GM23248 (cell line): ENCODE measurements at places on chromosomes 1 and 21. TPM values are rescaled to one million over a fixed set of nuclear protein-coding genes. Genes with fewer than 3 reads are reported as not detected.

DNA sequence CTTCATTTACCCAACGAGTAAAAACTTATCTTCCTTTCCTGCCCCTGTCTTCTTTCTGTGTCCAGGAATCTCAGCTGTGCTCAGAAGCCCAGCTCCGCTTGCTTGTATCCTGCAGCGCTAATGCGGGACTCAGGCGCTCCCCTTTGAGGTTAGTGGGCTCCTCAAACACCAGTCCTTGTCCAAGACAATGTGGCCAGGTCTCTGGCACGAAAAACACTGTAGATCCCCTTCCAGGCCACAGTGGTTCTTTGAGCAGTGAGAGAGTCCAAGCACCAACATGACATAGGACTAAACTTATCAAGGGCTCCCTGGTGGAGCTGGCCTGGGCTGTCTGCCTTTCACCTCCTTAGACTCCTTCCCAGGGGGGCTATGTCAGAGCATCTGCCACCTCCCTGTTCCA lies 53.7 kb downstream of the PLD5 start:
- H3K27me3 ChIP-seq, result no peaks in the 10 kb centered on the region
- no peak overlapping the region for H3K4me3 ChIP-seq
- no peaks in the 10 kb centered on the region for H3K4me1 ChIP-seq
- H3K27ac ChIP-seq, result no peak overlapping the region

DNA sequence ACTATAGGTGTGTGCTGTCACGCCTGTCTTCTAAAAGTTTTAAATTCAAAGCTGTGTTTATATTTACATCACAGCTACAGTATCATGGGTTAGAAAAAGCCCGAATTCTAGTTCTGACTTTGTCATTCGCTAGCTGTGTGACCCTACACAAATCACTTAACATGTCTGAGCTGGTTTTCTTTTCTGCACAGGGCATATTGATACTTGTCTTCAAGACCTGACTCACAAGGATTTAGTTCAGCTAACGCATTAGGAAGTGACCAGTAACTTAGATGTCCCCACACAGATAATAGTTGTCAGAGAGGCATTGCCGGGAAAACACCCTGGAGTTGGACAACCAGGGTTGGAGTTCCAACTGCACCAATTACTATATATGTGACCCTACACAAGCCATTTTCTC lies 25.9 kb downstream of the GIPC2 start:
- DNase-seq, result peak; percentile 15
- peaks cover 38% of the 10 kb centered on the region for H3K4me1 ChIP-seq
- H3K4me3 ChIP-seq, result no peak overlapping the region
- H3K27me3 ChIP-seq, result no peaks in the 10 kb centered on the region
- H3K27ac ChIP-seq, result peak overlapping the region; percentile 64
- no peaks in the 10 kb centered on the region for H3K36me3 ChIP-seq

GRCh38 chr1:98059620-98060019 lies 138.8 kb upstream of the DPYD start:
- H3K36me3 ChIP-seq, result no peaks in the 10 kb centered on the region
- H3K4me1 ChIP-seq, result 0 out of 2 replicates have a peak, but pooled peaks cover 5% of the 10 kb centered on the region
- H3K27me3 ChIP-seq, result no peaks in the 10 kb centered on the region
- no peak overlapping the region for H3K4me3 ChIP-seq

DNA sequence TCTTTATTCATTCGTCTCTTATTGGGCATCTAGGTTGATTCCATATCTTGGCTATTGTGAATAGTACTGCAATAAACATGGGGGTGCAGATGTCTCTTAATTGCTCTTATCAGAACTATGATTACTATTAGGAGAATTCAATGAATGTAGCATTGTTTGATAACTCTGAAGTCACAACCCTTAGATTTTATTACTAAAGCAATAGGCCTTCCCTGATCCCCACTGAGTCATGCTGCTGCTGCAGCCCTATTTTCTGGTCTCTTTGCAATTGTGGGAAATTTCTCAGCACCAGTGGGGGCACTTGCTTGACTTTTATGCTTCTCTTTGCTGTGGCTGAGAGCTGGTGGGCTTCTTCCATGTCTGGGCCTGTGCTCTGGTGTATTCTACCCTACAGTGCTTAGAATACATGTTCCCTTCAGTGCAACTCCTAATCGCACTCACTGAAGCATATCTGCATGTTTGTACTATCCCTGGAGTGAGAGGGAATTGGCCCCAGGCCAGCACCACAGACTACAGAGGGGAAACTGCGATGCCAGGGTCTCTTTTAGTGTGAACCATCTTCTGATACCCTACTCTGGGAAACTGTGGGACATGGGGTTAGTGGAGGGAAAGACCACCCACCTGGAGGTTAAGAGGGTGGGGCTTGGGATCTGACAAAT lies 52.2 kb upstream of the ROR1 start:
- peak; percentile 55 for DNase-seq
- no peaks in the 10 kb centered on the region for H3K27me3 ChIP-seq
- peaks cover 13% of the 10 kb centered on the region for H3K4me1 ChIP-seq
- H3K27ac ChIP-seq, result no peak overlapping the region
- H3K36me3 ChIP-seq, result no peaks in the 10 kb centered on the region
- H3K4me3 ChIP-seq, result no peak overlapping the region

DNA sequence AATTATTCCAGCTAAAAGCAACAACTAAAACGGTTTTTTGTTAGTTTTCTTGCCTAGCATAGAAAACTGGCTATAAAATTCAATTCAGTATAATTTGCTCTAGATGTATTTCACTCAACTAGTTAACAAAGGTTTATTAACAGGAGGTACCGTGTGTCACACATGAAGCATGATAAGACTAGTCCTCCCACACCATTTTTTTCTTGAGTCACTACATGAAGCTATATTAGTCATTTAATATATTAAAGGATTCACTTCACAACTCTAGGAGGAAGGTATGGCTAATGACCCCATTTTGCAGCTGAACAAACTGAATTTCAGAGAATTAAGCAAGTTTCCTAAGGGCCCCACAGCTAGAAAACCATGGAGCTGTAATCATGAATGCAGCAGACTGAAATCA lies 307.8 kb upstream of the USP25 start:
- H3K4me1 ChIP-seq, result peaks cover 17% of the 10 kb centered on the region
- peak; percentile 60 for DNase-seq
- no peak overlapping the region for H3K27ac ChIP-seq

CLEC20A gene
- not detected in 2 replicates for total RNA-seq

DNA sequence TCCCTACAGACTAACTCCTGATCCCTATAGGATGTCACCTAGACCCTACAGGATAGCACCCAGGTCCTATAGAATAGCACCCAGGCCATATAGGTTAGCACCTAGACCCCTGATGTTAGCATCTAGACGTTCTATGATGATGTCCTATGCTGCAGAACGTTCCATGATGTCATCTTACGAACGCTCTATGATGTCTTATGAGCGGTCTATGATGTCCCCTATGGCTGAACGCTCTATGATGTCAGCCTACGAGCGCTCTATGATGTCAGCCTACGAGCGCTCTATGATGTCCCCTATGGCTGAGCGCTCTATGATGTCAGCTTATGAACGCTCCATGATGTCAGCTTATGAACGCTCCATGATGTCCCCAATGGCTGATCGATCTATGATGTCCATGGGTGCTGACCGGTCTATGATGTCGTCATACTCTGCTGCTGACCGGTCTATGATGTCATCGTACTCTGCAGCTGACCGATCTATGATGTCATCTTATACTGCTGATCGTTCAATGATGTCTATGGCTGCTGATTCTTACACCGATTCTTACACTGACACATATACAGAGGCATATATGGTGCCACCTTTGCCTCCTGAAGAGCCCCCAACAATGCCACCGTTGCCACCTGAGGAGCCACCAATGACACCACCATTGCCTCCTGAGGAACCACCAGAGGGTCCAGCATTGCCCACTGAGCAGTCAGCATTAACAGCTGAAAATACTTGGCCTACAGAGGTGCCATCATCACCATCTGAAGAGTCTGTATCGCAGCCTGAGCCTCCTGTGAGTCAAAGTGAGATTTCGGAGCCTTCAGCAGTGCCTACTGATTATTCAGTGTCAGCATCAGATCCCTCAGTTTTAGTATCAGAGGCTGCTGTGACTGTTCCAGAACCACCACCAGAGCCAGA lies 9.5 kb downstream of the SON start:
- H3K4me1 ChIP-seq, result peaks cover 8% of the 10 kb centered on the region; the same call in 1 of the 2 replicates
- peaks cover 67% of the 10 kb centered on the region for H3K36me3 ChIP-seq
- H3K27ac ChIP-seq, result no peak overlapping the region
- H3K27me3 ChIP-seq, result no peaks in the 10 kb centered on the region
- peak; percentile 47 for DNase-seq

DNA sequence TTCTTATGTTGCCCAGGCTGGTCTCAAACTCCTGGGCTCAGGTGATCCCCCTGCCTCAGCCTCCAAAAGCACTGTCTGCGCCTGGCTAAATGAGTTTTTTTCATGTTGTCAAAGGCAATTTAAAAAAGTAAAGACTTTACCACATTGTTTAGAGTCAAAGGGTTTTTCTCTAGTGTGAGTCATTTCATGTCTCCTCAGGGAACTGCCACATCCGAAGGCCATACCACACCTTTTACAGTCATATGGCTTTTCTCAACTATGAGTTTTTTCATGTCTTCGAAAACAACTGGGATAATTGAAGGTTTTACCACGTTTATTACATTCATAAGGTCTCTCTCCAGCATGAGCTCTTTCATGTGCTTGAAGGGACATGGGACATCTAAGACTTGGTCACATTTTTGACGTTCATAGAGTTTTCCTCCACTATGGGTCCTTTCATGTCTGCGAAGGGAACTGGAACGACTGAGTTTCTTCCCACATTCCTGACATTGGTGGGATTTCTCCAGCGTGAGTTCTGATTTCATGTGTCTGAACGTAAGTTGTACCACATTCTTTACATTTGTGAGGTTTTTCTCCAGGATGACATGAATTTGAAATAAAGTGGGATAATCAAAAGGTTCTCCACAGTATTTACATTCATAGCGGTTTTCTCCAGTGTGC lies 65.6 kb downstream of the UCHL5 start:
- H3K27ac ChIP-seq, result no peak overlapping the region
- no peaks in the 10 kb centered on the region for H3K4me1 ChIP-seq
- no peaks in the 10 kb centered on the region for H3K27me3 ChIP-seq
- H3K4me3 ChIP-seq, result no peak overlapping the region
- DNase-seq, result no peak
- H3K36me3 ChIP-seq, result peaks cover 5% of the 10 kb centered on the region; the same call in 1 of the 2 replicates

- peaks cover 8% of the 10 kb centered on the region; the same call in 1 of the 2 replicates for H3K4me1 ChIP-seq
- DNase-seq, result peak; percentile 67
- no peaks in the 10 kb centered on the region for H3K36me3 ChIP-seq
Measured at GRCh38 chr1:245512980-245513578, 358.3 kb downstream of the KIF26B start.

ITLN2 gene
- total RNA-seq, result not detected in 2 replicates

- no peaks in the 10 kb centered on the region for H3K36me3 ChIP-seq
- H3K27ac ChIP-seq, result no peak overlapping the region
- peak; percentile 21 for DNase-seq
- no peaks in the 10 kb centered on the region for H3K27me3 ChIP-seq
- H3K4me1 ChIP-seq, result no peaks in the 10 kb centered on the region
- no peak overlapping the region for H3K4me3 ChIP-seq
Measured at GRCh38 chr1:43750083-43750482, 42.7 kb downstream of the ST3GAL3 start.

DNA sequence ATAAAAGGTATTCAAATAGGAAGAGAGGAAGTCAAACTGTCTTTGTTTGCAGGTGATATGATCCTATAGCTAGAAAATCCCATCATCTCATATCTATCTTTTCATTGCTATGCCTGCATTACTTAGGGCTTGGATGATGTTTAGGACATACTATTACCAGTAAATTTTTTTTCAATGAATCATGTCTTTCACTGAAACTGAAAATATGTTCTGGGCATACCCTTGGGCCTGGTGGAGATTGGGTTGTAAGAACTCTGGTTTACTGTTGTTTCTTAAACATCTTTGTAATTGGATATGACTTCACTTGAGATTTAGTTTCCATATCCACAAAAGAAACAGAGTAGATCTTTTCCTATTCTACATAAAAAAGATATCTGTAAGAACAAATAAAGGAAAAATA lies 502.2 kb upstream of the PRMT6 start:
- H3K27ac ChIP-seq, result no peak overlapping the region
- DNase-seq, result peak; percentile 18
- no peaks in the 10 kb centered on the region for H3K36me3 ChIP-seq
- H3K27me3 ChIP-seq, result no peaks in the 10 kb centered on the region
- no peak overlapping the region for H3K4me3 ChIP-seq
- H3K4me1 ChIP-seq, result no peaks in the 10 kb centered on the region
